Brain microvascular endothelial cell (primary cell): ENCODE measurements at places on chromosomes 7 and 10.

DNA sequence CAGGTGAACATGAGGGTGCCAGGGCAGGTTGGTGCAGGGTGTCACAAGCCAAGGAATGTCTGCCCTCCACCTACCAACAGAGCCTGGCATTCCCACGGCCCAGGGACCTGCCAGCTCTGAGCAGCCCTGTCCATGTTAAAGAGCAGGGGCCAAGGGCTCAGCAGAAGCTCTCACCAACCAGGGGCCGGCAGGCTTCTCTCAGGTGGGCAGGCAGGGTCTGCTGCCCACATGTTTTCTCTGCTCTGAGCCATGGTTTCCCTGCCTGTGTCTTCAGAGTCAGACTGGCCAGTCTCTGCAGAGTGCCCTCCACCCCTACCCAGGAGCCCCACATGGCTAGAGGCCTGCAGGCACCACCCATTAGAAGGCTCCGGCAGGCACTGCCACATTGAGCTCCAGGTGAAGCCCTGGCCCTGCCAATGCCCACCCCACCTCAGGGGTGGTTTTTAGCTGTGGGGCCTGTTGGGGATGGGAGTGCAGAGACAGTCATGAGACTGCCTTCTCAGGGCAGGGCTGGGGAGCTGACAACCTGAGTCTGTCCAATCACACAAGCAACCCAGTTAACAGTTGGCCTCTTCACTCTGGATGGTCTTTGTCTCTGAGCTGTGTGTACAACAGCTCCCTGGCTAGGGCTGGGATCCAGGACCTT, 135.9 kb downstream of the ARHGAP22 start:
- no peak for DNase-seq

DNA sequence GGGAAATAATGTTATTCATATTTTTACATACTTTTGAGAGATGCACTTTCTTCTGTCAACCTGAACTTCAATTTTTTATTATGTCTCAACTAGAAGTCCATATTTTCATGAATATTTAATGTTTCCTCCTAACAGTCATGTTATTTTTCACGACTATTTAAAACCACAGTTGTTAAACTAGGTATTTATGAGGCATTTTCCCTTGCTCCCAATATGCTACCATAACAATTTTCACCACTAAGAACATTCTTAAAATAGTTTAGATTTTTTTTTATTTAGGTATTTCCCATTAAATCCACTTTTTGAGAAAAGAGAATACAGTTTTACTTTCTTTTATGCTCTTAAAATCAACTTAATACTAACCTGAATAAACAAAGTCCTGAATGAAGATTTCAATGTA, 89.4 kb downstream of the JAZF1 start:
- no peak for DNase-seq

DNA sequence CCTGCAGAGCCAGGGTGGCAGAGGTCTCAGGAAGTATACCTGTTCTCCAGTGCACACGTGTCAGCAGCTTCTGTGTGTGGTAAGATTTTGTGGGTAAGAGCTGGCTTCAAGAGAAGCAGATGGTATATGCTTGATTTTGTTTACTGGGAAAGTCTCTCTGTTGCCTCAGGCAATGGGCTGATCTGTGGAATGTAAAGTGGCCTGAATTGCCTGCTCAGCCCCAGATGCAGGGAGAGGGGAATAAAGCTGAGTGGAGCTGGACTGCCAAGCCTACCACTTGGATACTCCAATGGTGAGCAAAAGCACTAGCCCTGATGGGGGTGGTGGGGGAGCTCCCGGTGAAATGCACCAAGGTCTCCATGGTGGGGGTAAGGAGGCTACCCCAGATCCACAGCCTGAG, 156.1 kb downstream of the WDR11 start:
- DNase-seq = no peak

GRCh38 chr10:78549140-78549935, 515.7 kb downstream of the RPS24 start:
- no peak for DNase-seq

DNA sequence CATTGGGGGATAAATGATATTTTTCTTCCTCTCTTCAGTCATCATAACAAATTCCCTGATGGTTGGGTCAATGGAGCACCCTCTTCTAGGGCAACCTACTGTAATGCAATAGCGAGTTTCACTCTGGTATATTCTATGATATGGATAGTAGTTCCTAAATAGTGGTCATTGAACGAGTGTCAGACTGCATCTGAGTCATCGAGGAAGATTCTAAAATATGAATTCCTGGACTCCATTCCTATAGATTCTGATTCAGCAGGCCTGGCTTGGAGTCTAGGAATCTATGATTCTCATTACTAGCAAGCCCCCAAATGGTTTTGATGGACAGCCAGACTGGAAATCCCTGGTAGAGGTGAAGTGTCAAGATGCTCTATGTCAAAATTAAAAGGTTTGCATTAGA, 254.5 kb downstream of the BUB3 start:
- DNase-seq = no peak

DNA sequence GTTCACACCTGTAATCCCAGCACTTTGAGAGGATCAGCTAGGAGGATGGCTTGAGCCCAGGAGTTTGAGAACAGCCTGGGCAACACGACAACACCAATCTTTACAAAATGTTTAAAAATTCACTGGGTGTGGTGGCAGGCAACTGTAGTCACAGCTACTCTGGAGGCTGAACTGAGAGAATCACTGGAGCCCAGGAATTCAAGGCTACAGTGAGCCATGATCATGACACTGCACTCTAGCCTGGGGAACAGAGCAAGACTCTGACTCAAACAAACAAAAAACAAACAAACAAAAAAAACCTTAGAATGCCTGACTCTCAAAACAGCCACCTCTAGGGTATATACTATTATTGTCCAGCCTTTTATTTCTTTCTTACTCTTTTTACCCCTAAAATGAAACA, 56.5 kb upstream of the PAPSS2 start:
- no peak for DNase-seq

- no peak for DNase-seq
Measured at GRCh38 chr7:157485361-157485831, 148.6 kb downstream of the DNAJB6 start.

DNA sequence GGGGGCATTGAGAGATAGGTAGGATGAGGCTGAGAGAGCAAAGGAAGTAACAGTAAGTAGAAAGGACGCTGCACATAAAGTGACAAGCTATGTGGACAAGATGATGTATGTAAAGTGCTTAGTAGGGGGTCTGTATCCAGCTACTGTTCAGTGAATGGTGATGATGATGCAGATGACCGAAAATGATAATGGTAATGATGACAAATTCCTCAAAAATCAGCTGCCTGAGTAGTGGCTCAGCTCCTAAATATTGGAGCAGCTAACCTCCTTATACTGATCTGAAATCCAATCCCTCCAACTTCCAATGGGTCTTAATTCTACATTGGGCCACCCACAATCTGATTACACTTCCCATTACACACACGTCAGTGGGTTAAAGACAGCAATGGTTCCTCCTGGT, 27.1 kb upstream of the KCNMA1 start:
- no peak for DNase-seq

DNA sequence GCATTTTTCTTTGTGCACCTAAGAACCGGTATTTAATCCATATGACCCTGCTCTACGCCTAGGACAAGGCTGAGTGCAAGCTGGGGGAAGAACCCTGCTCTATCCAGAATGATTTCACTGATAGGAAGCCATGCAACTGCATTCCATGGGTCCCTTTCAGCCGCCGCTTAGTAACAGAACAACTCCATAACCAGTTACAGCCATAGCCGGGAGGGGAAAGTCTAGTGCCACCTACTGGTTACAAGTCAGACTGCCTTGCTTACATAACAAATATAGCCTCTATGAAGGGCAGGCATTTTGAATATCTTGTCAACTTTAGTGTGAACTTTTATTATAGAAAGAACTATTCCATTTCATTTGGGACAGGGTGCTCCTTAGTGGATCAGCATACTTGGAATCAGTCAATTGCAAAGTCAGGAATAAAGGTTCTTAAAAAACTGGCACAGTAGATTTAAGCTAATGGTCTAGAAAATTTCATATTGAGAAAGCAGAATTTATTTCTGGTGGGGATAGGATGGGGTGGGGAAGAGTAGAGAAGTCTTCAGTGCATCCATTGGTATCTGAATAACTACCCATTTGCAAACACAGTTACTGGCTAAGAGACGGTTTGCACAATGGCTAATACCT, 521.7 kb downstream of the ADRA2A start:
- peak; percentile 60 for DNase-seq

GRCh38 chr7:108248821-108249220, 118.7 kb upstream of the LAMB4 start:
- DNase-seq = no peak

DNA sequence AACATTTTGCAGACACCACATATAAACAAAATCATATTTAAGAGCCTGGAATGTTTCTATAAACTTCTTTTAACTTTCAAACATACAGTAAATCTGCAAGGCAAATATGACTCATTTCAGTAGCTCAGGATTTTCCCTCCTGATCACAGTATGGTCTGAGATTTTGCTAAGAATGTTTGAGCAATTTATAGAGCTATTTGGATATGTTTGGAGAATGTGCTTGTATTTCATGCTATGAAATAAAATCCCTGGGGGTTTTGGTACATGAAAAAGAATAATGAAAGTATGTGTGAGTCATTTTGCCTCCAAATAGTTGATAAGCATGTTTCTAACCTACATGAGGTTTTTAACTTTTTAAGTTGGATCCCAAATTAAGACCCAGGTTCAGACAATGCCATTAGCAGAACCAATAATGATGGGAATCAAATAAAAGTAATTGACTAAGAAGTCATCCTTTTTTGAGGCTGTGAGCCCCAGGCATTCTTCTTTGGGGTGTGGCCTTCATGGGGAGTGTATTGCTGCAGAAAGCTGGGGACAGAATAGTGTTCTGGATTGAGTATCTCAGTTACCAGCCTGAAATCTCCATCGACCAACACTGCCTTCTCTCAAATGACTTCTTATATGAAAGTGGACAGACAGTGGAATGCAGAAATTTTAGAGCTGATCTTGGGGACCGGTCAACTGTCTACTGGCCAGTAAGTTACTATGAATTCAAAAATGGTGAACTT, 66.1 kb upstream of the AGBL3 start:
- DNase-seq = peak; percentile 43

- no peak for DNase-seq
Measured at GRCh38 chr7:108442039-108442568, 14.1 kb downstream of the NRCAM start.

- DNase-seq = no peak
Measured at GRCh38 chr7:94621120-94621519, 34.8 kb downstream of the SGCE start.

GRCh38 chr10:131055437-131055836, 256.1 kb downstream of the TCERG1L start:
- no peak for DNase-seq

DNA sequence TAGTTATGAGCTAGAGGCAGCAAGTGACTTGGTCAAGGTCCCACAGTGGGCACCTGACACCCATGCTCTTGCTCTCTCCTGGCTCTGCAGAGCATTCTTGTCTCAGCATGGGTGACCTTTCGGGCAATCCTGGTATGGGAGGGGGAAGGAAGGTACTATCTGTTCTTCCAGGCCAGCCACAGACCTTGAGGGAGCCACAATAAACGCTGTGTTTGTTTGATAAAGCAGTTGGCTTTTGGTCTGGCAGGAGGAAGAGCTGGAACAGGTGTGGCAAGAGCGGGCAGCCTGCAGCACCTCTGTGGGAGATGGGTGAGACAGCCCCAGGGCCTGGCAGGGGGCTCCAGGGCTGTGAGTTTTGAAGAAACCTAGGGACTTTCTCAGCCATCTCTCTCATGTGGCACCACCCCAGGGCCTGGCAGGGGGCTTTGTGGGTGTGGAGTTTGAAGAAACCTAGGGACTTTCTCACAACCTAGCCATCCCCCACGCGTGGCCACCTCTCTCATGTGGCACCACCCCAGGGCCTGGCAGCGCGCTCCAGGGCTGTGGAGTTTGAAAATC, 11.4 kb downstream of the CLDN3 start:
- no peak for DNase-seq

- no peak for DNase-seq
Measured at GRCh38 chr10:89118091-89118490, 89.0 kb downstream of the CH25H start.

DNA sequence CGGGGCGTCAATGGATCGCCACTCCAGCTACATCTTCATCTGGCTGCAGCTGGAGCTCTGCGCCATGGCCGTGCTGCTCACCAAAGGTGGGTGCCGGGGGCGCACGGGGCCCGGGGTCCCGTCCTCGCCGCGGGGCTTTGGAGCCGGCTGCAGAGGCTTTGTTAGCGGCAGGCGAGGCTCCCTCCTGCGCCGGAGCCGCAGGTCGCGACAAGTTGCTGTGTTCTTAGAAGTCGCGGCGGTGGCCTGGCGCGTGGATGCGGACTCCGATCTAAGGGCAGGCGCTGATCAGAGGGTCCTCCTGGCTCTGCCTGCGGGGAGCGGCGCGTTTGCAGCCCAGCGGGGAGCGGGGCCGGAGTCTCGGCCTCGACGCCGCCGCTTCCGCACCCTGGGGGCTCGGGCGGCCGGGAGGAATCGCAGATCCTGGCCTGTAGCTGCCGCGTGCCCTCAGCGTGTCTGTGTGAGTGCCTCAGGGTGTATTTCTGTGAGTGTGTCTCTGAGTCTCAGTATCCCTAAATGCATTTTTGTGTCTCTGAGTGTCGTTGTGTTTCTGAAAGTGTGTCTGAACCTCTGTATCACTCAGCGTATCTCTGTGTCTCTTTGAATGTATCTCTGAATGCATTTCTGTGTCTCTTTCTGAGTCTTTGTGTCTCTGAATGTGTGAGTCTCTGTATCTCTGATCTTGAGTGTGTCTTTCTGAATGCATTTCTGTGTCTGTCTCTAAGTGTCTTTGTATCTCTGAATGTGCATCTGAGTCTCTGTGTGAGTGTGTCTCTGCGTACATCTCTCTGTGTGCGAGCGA, 766 bp downstream of the BAMBI start:
- DNase-seq = no peak

- DNase-seq = no peak
Measured at GRCh38 chr7:85749696-85750453, 563.0 kb upstream of the SEMA3D start.

GRCh38 chr7:154931906-154932305, 71.0 kb downstream of the PAXIP1 start:
- DNase-seq = no peak

- DNase-seq = peak; percentile 21
Measured at GRCh38 chr7:134016223-134016941, 110.8 kb upstream of the LRGUK start.

- DNase-seq = no peak
Measured at GRCh38 chr10:70677620-70678249, 5.4 kb downstream of the ADAMTS14 start.

GRCh38 chr7:117673839-117674238, 194.0 kb downstream of the CFTR start:
- peak; percentile 45 for DNase-seq

- peak; percentile 56 for DNase-seq
Measured at GRCh38 chr7:115676080-115676479, 354.5 kb downstream of the TFEC start.

GRCh38 chr10:6474871-6475270, 105.2 kb downstream of the PRKCQ start:
- no peak for DNase-seq

GRCh38 chr10:62749093-62749683, 55.3 kb upstream of the ADO start:
- DNase-seq = no peak
